ENCODE measurements at places on chromosomes 12 and 14.

DNA sequence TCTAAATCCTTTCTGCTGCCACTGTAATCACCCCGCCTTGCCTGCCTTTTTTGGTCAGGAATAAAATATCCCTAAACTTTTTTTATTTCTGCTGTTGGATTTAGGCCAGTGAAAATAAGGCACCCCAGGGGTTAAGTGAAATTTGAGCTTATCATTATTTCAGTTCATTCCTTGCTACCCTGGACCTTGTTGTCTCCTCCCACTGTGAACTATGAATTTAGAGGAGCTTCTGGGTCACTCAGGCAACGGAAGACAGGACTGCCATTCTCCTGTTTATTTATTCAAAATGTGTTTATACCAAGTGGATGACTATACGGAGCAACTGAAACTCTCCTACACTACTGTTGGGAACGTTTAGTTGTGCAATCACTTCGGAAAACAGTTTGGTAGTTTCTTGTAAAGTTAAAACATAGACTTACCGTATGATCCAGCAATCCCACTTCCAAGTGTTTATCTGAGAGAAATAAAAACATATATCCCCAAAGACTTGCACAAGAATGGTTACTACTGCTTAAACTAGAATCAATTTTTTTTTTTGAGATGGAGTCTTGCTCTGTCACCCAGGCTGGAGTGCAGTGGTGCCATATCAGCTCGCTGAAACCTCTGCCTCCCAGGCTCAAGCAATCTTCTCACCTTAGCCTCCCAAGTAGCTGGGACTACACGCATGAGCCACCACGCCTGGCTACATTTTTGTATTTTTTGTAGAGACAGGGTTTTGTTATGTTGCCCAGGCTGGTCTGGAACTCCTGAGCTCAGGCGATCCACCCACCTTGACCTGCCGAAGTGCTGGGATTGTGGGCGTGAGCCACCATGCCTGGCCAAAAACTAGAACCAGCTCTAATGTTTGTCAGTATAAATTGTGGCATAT lies 2.3 kb upstream of the TRAFD1 start:
- no peak for DNase-seq

GRCh38 chr12:58139894-58140293 lies 198.5 kb downstream of the ATP23 start:
- DNase-seq = no peak

DNA sequence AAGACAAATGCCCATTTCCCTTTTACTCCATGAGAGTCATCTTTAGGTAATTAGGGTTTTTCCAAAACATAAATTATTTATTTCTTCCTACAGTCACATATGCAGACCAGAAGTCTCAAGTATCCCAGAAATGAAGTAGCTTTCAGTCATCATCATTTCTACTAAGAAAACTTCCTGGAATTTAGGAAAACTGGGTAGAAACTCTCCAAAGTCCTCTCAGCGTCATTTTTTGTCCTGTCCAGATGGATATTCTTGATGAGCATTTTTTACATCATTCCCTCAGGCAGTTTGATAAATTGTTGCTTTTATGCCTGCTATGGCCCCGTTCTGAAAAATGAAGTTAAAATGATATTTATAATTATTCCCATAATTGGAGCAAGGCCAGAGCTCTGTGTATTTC lies 93.9 kb upstream of the DCN start:
- no peak for DNase-seq

DNA sequence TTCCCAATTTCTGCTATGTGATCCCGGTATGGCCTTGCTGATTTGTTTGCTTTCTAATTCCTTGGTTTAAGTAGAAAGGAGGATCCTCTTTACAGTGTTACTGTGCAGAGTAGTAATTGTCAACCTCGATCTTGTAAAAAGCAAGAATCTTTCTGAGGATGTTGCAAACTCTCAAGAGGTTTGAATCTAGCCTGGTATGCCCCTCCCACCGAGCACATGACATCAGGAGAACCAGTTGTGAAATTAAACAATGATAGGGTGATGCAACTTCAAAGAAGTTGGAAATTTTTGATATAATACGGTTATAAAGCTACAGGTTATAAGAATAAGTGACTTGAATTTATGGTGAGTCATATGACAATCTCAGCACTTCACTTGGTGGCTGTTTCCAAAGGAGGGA lies 35.0 kb upstream of the FUT8 start:
- no peak for DNase-seq

DNA sequence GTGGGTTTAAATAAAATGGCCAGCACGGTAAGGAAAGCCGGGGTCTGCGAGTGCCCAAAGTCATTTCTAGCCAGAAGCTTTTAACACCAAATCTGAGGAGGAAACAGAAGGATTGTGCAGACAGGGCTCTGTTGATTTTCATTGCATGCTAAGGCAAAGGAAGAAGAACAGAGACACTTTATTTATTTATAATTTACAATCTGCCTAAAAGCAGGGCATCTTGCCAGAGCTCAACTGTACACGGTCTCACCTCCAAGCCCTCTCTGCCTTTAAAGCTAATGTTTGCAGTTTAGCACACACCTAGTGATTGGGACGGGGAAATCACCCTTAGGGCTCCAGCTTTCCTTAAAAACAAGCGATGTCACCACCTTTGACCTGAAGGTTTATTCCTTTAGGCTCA lies 4.0 kb downstream of the KCNA5 start:
- no peak for DNase-seq

DNA sequence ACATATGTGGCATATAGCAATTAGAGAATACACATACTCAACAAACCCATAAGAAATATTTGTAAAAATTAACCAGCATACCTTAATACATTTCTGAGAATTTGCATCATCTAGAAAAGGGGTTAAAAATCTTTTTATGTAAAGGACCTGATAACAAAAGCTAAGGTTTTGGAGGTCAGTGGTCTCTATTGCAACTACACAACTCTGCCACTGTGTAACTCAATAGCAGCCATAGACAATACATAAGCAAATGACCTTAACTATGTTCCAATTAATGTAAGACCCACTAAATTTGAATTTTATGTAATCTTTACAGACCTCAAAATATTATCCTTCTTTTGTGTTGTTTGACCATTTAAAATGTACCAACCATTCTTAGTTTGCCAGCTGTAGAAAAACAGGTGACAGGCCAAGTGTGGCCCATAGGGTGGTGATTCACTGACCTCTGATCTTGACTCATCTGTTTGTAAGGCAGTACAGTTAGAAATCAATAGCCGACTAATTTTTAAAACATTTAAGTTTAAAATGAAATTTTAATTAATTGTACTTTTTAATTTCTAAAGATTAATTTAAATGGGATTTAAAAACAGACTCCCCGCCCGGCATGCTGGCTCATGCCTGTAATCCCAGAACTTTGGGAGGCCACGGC lies 7.4 kb upstream of the EPS8 start:
- no peak for DNase-seq

GRCh38 chr12:58425481-58426392 lies 484.4 kb downstream of the ATP23 start:
- no peak for DNase-seq

GRCh38 chr12:109631302-109631701 lies 57.7 kb downstream of the MVK start:
- no peak for DNase-seq

DNA sequence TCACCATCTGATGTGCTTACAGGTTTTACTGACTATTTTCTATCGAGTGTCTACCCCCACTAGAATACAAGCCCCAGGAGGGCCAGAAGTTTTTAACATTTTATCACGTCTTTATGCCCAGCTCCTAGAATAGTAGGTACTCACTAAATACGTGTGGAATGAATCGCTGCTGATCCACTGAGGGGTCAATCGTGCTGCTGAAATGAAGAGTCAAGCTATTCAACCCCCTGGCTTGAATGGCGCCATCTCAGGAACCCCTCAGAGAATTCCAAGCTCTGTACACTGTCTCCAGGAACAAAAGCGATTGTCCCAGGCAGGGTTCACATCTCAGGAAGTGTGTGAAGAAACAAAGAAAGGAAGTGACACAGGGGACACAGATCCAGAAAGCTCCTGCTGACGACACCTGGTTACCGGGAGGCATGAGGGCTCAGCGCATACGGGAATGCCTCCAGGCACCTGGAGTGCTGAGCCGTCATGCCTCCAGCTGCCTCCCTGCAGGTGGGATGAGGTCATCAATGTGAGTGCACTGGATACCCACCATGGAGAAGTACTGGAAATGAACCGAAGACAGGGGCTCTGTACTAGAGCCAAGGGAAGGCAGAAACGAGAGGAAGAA lies 45.6 kb downstream of the PITPNM2 start:
- no peak for DNase-seq

GRCh38 chr14:94041551-94042346 lies 15.6 kb downstream of the OTUB2 start:
- DNase-seq = no peak

DNA sequence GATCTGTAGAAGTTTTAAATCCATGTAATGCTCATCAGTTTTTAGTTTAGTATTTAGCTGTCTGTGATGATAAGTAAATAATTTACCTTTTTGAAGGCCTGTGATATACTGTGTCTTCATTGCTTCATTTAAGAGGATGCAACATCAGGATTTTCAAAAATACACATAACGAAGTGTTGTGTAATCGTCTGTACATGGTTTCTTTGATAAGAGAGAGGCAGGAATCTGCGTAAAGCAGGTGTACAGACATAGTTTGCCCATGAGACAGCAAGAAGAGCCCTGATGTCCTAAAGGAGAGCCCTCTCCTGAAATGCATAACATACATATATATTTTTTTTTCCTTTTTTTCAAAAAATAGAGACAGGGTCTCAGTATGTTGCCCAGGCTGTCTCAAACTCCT lies 44.8 kb downstream of the RASSF3 start:
- DNase-seq = no peak

GRCh38 chr12:119804011-119804641 lies 73.0 kb downstream of the CIT start:
- no peak for DNase-seq

GRCh38 chr12:84922693-84923092 lies 10.1 kb upstream of the SLC6A15 start:
- DNase-seq = no peak

DNA sequence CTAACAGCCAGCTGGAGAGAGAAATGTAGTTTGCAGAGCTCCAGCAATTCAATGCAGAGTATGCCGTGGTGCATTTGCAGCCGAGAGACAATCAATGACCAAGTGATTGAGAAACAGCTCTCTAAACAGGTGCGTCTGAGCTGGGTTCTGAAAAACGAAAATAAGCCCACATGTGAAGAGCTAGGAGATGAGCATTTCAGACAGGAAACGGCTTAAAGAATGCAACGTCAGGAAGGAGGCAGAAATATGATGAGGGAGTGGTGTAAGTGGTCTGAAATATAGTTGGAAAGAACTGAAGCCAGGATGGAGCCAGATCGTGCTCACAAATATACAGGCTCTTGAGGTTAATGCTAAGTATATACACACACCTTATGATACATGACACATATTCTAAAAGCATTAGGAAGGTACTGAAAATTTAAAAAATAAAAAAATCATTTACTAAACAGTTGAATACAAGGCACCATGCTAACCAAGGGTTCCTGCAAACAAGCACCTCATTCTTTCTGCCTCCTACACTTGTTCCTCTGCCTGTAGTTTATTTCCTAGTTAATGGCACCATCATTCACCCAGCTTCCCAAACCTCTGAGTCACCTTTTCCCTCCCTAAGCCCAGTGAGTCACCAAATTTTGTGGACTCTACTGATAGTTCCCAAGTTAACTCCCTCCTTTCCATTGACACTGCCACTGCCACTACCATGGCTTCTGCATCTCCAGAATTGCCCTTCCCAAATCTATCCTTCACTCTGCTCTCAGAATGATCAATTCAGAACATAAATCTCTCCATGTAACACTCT lies 2.3 kb upstream of the GARIN2 start:
- DNase-seq = no peak

DNA sequence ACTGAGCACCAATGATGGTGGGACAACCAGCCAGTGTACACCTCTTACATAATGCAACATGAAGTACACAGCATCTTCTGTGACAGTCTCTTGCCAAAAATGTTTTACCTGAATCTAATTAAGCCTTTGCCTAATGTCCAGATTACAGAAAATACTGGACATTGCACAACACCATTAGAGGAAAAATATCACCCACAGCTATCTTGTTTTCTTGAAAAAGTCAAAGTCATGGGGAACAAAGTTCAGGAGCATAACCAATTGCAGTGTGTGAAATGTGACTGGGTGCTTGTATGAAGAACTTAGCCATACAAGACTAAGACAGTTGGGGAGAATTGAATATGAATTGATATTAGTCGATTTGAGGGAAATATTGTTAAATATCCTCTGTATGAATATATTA lies 12.1 kb upstream of the ANO6 start:
- no peak for DNase-seq

DNA sequence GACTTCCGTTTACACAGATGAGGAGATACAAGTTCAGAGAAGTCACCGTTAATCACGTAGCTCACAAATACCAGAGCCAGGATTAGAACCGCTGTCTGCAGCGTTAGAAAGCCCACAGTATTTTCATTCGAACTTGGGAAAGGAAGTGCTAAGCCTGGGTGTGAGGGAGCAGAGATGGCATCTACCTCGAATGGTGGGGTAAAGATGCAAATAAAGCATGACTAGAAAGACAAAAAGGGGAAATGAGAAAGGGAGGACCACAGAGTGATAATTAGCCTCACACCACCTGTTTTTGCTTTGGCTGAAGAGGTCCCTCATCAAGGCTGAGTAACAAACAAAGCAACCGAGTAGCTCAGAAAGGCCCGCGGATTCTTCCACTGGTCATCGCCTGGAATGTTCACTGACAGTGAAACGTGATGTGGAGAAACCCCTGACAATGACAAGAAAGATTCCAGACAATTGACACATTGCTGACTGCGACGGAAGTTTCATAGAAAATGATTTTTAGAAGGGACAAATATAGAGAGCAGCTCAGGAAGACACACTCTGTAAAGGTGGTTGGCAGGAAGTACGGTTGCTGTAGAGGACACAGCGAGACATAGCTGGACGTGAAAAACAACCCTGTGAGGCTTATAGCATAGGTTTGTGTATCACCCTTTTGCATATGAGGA lies 31.5 kb upstream of the BHLHE41 start:
- DNase-seq = no peak

- no peak for DNase-seq
These were observed 42.5 kb upstream of the CATSPERB start for GRCh38 chr14:91774140-91775096.

- DNase-seq = no peak
These were observed 165.7 kb downstream of the TBX5 start for GRCh38 chr12:114240288-114240687.

- no peak for DNase-seq
These were observed 343.1 kb downstream of the CCER1 start for GRCh38 chr12:90611891-90612290.

DNA sequence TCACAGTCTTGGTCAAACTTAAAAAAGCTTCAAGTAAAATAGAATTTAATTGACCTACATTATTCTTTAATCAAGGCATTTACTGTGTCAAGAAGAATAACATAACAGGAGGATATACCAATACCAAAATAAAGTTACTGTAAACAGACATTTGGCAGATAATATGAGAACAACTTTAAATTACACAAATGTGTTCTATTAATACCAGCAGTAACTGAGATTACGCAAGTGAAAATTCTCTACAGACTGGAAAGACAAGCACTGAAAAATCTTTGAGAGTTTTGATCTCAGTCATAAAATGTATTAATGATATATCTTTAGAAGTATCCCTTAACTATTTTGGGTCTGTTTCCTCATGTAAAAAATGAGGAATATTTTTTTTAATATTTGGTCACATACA lies 169.2 kb upstream of the SOX5 start:
- no peak for DNase-seq
